ENCODE measurements at places on chromosomes 5 and 9.

DNA sequence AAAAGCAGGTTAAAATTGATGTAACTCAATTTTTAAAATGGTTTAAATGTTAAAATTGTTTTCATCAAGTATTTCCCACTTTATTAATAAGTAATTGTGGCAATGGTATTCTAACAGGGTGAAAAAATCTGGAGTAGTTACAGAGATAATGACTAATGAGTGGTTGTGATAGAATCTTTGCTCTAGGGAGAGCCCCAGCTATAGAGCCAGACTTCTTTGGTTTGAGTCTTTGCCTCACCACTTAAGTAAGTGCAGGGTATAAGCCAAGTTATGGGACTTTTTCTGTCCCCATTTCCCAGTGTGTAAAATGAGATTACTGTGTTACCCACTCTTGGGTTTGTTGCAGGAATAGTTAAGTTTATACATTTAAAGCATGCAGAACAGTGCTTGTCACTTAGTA, 158.1 kb downstream of the FER start:
- DNase-seq = no peak

DNA sequence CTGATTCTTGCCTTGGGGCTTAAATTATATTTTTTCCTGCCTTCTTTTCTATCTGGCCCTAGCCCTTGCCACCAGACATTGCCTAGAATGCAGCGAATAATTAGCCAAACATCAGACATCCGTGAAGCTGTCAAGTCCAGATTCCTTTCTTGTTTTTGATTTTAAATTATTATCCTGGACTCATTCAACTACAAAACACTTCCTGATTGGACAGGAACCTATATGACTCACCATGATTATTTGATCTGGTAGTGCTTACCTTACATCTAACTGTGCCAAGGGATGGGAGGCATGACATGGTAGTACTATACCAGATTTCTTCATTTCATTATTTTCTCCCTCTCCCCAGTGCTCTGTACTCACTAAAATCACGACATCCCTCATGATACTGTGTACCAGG, 829.6 kb downstream of the TLR4 start:
- no peak for DNase-seq

DNA sequence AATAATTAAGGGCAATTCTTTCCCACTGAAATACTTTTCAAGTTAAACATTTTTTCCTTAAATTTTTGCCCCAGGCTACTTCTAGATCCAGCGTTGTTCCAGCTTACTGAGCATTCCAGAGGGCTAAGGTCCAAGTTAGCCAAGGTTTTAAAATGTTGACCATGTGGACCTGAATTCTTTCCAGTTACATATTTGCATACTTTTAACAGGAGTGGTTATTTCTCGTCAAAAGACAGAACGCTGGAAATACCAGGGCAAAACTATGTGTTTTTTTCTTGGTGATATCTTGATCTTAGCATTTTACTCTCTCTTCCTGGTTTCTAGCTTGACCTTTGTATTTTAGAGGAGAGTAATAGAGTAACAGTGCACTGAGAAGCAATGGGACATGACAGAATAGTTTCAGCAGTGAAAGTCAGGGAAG, 32.8 kb downstream of the TMC1 start:
- DNase-seq = no peak

GRCh38 chr9:1443450-1443849, 393.3 kb downstream of the DMRT2 start:
- DNase-seq = no peak

- no peak for DNase-seq
These were observed 45.1 kb upstream of the HK3 start for GRCh38 chr5:176944268-176944667.

GRCh38 chr9:114034196-114034595, 43.9 kb downstream of the AMBP start:
- DNase-seq = no peak

DNA sequence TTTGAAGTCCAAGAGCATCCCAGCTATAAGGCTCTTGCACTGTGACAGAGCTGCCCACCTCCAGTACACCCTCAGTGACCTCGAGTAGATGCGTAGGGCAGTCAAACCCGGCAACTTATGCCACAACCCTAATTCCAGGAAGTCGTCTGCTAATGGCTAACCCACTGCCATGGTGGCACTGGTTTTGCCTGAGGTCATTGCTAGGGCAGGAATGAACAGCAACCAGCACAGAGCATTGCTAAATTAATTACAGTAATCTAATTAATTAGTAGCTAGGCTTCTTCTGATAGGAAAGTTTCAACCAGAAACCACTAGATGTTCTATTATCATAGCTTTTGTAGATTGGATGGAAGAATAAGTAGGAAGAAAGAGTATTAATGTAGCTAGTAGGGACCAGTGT, 122.8 kb downstream of the DPYSL3 start:
- no peak for DNase-seq

DNA sequence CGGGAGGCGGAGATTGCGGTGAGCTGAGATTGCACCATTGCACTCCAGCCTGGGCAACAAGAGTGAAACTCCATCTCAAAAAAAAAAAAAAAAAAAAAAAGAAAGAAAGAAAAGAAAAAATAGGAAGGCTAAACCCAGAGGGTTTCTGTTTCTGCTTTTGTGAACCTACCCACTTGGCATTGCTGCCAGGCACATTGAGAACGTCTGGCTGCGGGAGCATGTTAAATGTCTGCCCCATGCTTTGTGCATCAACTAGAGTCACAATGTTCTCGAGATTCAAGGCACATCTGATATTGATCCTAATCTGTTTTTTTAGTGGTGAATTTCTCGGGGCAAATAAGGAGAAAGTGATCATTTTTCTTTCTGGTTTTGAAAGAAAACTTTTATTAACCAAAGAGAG, 2.8 kb downstream of the SLC25A25 start:
- DNase-seq = no peak

DNA sequence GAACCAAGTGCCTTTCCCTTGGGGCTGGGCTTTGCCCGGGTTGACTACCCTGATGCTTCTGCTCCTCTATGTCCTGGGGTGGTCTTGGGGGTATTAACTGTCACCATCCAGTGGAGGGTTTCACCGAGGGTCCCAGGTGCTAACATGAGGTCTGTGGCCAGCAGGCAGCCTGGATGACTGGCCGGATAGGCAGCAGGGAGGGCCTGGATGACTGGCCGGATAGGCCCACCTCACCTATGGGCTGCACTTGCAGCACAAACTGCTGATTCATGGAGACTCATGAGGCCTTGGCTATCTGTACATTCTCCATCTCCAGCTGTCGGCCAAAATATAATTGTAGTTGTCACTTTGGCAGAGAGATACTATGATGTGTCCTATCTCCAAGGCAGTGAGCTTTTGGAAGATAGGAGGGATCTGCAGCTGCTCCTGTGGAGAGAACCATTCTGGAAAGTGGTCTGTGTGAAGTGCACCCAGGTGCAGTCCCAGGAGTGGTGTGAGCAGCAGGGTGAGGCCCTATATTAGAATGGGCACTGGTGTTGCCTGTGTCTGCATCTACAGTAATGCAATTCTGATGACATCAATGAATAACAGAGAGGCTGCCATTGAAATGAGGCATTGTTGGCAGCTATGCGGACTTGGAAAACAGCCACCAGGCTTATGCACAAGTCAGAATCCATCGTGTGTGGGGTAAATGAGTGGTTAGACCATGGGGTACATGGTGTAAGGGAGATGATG, 26.3 kb upstream of the CDKN2AIPNL start:
- no peak for DNase-seq

GRCh38 chr9:79377339-79377855, 194.4 kb upstream of the TLE4 start:
- no peak for DNase-seq

- DNase-seq = no peak
These were observed 6.6 kb upstream of the ENC1 start for GRCh38 chr5:74647096-74647495.

GRCh38 chr9:35342221-35342958, 147.5 kb upstream of the RUSC2 start:
- no peak for DNase-seq

DNA sequence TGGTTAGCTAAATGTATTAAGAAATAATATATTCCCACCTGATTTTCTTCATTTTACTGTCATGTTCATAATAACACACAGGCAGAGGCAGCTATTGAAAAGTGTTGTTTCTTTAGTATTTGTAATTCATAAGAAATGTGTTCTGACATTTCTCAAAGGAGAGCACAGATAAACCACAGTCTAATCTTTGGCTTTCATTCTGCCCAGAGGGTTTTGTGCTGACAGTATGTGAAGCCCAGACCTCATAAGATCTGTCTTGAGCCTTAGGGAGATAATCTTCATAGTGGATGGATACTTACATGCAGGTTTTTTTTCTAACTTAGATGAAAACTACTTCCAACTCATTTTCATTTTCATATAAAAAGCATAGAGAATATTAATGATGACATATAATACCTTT, 206.1 kb downstream of the CHSY3 start:
- DNase-seq = no peak

DNA sequence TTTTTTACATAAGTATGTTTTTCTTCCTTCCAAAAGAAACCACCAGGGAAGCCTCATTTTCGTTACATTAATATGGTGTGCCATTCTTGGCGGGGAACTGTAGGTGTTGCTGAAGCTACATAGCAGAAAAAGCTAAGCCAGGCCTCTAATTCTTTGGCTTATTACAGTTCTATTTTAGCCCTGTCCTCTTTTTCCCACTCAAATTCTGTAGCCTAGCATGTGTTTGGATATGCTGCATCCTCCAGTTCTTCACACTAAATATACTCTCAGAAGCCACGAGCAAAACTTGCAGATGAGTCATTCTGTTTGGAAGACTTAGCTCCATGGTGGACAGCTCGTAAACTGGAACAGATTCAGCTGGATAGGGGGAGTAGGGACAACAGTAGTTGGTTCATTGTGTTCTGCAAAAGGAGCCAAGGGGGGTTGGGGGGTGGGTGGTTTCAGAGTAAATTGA, 369.4 kb downstream of the TMEM161B start:
- DNase-seq = no peak

- DNase-seq = no peak
These were observed 41.9 kb downstream of the OSTF1 start for GRCh38 chr9:75130172-75130571.

DNA sequence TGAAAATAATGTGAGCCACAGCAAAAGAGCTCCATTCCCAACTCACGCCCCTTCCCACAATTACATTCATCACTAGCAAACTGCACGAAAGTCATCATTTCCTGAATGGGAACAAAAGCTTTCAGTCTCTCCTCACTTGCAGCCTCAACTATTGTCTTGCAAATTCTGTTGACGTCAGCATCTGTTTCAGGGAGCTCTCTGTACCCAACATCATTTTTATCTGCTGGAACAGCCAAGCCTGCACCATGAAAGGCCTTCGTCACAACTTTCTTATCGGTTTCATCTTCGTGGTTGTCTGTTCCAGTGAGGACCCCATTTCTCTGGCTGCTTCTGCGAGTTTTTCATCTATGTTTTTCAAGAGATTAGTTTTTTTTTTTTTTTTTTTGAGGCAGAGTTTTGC, 14.3 kb upstream of the RNF130 start:
- no peak for DNase-seq

DNA sequence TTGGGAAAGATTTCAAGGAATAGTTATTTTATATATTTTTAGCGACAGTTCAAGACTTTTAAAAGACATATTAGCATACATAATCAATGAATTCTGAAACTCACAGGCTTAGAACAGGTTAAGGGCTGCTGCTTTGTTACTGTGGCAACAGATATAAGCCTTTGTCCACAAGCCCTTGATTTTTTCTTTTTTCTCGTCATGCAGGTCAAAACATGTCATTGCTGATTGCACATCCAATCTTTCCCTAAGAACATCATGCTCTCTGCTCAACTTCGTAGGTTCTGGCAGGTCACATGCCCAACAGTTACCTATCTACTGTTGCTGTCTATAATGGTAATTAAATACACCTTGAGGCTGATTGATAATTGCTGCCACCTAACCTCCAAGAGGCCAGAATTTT, 172.5 kb upstream of the PTPRD start:
- DNase-seq = no peak

- no peak for DNase-seq
These were observed 16.1 kb downstream of the AP3S1 start for GRCh38 chr5:115857626-115858349.

DNA sequence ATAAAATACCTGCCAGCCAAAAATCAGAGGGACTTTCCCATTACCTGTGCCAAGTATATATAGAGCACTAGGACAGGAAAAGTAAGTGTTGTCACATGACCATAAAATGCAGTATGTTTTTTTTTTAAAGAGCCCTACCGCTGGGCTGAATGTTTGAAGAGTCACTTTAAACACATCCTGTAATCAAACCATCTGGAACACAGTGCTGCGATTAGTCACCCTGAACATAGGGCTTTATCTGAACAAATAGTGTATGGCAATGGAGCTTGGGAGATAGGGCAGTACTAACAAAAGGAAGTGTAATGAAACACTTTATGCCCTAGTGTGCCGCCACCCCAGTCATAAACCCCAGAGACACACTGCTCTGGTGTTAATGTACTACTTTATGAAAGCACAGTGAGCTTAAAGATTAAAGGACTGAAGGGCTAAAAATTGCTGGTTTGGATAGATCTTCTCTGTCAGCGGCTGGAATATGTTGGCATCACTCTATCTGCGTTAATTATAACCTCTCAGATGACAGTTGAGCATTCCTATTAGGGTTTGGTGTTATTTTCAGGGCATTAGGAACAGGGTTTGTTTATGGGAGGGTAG, 90.4 kb downstream of the ZNF608 start:
- DNase-seq = no peak

- DNase-seq = no peak
These were observed 3.6 kb upstream of the CPLX2 start for GRCh38 chr5:175867587-175868347.

DNA sequence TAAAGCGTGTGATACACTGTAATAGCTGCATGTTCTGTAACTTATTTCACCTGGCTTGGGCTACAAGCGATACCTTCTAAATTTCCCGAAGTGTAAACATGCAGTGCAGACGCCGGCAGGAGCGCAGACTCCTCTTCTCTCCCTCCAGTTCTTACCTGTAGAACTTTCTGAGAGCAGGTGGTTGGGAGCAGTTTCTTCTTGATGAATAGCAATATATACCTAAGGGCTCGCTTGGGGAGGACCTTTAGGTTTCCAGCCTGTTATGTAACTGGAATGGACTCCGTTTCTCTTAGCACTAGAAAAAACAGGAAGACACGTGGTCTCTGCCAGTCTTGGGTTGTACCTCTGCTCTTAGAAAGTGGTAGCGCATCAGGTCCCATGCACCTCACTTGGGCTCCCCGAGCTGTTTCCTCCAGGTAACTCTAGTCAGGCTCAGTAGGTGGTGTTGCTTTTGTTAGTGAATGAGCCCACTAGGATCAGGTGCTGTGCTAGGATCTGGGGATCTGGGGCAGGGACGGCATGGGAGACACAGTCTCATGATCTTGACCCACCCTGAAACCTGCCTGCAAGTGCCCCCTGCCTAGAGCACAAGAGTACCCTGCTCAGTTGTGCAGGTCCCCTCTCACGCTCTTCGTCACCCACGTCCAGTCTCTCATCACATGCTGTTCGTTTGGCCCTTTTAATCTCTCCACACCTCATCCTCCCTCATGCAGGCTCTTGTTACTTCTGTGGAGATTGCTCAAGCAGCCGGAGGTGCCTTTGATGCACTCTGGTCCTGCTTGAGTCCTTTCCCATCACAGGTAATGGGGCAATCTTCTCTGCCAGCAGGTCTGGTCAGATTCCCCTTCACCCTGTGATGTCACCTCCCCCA, 2.8 kb downstream of the TENT4A start:
- DNase-seq = no peak
